ENCODE measurements at places on chromosomes 13 and 19. TPM values are rescaled to one million over a fixed set of nuclear protein-coding genes. Genes with fewer than 3 reads are reported as not detected.

Gene LACC1
- 6.4 TPM for total RNA-seq

Gene GAS6
- 302 TPM for total RNA-seq

Gene ZNF577
- total RNA-seq = 25.6 TPM

Gene NLRP7
- total RNA-seq = not detected

Gene CYP4F3
- total RNA-seq = 4.8 TPM

Gene LILRB4
- 5.5 TPM for total RNA-seq

Gene ZNF416
- total RNA-seq = 6.4 TPM

GRCh38 chr13:84946192-84946591 lies 853.0 kb downstream of the SLITRK6 start:
- no peak for DNase-seq

DNA sequence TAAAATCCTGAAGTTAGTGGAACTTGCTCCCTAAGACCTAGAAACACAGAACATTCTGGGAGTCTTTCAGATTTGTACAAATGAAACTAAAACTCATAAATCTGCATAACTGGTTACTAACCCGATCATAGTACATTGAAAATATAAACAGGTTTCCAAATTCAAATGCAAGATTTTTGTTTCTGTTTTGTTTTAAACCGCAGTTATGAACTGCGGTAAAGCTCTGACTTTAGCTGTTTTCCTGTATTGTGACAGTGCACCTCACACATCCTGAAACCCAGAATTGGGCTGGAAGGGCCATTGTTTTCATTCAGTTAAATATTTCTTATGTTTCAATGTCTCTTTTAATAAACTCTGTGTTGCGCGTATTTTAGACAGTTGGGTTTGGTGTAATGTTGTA lies 204.7 kb downstream of the SHISA2 start:
- no peak for DNase-seq

DNA sequence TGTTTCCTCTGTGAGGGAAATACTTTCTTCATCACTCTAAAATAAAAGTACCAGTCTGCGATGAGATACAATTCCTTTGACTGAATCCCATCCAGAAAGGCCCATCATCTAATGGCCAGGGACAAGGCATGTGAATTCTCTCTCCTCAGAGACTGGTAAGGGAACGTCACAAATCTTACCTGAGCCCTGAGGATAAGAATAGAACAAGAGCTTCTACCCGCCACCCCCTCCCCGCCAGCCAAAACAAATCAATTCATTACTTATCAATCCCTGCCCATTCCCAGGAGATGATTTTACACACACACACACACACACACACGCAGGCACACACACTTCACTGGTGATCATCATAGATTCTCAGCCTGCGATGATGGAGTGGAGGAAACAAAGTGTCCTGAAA lies 198.7 kb downstream of the DNAJC15 start:
- no peak for DNase-seq

DNA sequence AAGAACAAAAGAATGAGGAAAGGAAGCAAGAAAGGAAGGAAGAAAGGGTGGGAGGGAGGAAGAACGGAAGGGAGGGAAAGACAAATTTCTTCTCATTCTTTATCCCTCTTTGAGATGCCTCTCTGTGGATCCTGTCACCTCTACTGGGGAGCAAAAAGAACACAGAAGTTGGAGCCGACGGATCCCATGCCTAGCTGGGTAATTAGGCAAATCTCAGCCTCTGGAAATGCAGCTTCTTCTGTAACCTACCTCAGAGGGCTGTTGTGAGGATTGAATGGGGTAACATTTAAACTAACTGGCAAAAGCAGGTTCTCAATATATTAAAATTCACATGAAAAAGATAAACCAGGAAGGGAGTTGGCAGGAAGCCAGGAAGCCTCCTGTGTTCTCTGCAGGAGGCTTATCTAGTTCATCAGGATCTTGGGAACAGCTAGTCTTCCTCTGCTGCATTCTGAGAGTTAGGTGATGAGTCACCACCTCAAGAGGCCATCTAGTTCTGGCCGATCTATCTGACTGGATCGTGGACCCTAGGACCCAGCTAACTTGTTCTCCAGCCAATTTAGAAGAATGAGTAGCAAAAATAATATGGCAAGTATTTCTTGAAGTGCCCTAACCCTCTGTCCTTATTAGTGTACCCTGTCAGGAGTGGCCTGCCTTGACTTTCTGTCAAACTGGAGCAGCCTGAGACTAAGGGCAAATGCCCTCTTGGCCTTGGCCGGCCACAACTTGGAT lies 15.2 kb upstream of the CPB2 start:
- no peak for DNase-seq

DNA sequence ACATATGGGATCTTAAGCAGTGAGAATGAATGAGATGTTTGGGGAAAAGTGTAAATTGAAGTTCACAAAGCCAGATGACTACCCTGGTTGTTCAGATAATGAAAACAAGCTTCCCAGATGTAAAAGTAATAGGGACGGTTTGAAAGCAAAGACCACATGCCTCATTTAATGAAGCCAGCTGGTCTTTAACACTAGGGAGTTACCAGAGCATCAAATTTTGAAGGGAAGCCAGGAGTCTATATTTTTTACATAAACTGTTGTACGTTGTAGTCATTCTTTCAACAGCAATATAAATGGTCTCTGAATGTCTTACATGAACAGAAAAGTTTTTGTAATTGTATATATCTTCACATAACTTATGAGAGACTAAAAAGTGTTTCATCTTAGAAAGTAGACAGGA lies 2604.5 kb upstream of the PCDH20 start:
- no peak for DNase-seq

GRCh38 chr19:47309038-47309437 lies 623 bp upstream of the C5AR1 start:
- DNase-seq = no peak

- no peak for DNase-seq
Observed at GRCh38 chr13:34862716-34863115, 79.4 kb upstream of the NBEA start.

DNA sequence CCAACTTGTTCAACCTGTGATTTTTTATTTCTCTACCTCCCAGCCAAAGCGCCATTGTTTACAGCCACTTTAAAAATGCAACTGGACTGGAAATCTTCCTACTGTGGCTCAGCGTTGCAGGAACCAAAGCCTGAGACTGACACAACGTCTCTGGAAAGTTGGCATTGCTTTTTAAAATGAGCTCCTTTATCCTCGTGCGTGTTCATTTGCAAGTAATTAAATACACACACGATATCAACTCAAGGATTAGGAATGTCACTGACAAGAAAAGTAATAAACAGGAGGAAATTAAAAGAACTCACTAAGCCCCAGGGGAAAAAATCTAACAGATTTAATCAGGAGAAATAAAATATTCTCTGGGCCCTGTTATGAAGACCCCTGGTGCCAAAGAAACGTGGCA lies 184.6 kb upstream of the IRS2 start:
- no peak for DNase-seq

DNA sequence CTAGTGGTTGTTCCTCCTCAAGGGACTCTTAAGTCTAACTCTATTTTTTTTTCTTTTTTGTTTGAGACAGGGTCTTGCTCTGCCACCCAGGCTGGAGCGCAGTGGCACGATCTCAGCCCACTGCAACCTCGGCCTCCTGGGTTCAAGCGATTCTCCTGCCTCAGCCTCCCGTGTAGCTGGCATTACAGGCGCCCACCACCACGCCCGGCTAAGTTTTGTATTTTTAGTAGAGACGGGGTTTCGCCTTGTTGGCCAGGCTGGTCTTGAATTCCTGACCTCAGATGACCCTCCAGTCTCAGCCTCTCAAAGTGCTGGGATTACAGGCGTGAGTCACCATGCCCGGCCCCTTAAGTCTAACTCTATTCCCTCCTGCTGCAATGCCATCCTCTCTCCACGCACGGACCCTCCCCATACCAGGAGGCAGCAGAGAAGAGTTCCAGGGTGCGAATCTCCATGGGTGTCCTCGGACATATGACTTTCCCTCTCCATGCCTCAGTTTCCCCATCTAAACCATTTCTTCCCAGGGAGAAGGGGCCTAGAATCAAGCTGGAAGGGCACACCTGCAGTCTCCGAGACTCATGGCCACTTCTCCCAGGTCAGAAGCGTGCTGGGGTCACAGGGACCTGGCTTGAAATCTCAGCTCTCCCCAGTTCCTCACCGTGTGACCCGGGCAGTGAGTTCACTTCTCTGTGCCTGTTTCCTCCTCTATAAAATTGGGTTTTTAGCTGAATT lies 6.0 kb upstream of the BCL3 start:
- DNase-seq = no peak

- peak; percentile 26 for DNase-seq
Observed at GRCh38 chr13:113915786-113916329, 52.0 kb upstream of the GAS6 start.

DNA sequence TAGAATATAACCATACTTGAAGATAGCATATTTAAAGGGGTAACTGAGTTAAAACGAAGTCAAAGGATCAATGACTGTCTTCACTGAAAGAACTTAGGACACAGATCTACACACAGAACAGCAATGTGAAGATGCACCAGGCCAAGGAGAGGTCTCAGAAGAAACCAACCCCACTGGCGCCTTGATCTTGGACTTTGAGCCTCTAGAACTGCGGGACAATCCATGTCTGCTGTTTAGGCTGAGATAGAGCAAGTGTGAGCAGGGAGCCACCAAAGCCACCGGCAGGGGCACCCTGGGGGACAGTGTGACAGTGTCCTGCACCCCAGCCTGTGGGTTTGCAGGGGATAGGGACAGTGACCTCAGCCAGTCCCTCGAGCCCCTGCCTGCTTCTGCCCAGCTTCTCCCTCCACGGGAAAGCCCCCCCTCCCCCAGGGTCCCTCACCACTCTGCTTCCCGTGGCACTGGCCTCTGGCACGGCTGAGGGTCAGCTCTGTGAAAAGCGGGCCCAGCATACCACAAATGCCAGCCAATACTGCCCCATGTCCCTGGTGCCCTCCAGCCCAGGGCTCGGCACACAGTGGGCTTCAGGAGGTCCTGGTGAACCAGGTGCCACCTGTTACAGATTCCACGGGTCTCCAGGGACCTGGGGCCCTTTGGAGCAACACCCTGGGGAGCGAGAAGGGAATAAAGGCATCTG lies 40.8 kb downstream of the KLF2 start:
- DNase-seq = no peak

- no peak for DNase-seq
Observed at GRCh38 chr19:1967087-1967608, 26.2 kb downstream of the CSNK1G2 start.

DNA sequence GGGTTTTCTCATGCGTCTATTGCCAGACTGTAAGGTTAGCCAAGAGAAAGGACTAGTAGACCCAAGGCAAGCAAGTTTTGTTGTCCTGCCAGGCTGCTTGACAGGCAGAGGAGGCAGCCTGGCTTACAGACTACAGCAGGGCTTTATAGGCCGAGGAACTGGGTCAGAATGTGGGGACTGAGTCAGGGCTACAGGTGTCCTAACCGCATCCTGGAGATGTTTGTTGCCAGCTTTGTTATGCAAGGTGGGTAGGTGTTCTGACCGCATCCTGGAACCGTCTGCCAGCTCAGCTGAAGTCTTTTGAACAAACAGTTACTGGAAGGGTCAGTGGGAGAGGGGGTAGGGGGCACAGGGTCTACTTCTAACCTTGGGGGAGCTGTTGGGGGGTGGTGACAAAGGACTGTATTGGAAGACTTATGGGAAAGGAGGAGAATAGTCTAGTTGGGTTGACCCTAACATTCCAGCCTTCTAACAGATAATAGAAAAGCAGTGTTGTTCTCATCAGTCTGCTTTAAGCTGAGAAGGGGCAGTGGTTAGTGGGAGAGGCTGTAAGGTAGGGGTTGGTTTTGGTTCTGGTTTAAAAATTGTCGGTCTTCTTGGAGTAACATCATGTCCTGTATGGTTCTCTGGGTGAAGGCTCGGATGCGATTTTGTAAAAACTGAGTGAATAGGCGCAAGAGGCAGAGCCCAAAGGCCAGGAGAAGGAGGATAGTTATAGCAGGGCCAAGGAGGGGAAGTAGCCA lies 913.8 kb upstream of the SLITRK5 start:
- DNase-seq = no peak

GRCh38 chr13:77225946-77226345 lies 100.9 kb downstream of the MYCBP2 start:
- DNase-seq = no peak

GRCh38 chr13:100510208-100510957 lies 78.2 kb downstream of the GGACT start:
- no peak for DNase-seq

GRCh38 chr13:75410207-75410606 lies 71.8 kb downstream of the TBC1D4 start:
- DNase-seq = no peak

- no peak for DNase-seq
Observed at GRCh38 chr19:50309396-50310125, 19.6 kb downstream of the KCNC3 start.

DNA sequence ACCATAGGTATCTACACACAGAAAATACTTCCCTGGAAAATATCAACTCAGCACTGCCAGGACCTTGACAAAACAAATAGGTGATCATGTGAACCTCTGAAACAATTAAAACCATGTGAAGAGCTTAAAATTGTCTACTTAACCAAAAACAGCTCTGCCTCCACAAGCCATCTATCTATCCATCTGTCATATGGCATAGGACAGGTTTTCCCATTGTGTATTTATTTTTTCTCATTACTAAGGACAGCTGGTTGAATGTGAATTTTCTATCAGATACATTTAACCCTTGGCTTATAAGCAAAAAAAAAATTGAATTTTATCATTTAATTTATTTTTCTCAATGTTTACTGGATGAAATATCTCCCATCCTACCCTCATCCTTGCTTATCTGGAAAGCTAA lies 279.5 kb downstream of the PCDH9 start:
- DNase-seq = no peak

DNA sequence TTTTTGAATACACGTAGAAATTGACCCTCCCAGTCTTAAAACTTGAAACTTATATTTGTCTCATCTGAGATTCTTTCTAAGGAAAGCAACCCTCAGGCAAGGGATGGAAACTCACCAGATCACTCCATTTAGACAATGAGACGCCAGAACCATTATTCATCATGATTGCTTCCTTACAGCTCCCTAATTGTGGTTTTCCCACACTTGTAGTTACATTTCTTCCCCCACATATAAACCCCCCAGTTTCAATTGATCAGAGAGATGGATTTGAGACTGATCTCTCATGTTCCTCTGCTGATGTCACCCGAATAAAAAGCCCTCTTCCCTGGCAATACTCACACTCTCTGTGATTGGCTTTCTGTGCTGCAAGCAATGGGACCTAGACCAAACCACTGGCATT lies 197.9 kb upstream of the STARD13 start:
- DNase-seq = no peak

DNA sequence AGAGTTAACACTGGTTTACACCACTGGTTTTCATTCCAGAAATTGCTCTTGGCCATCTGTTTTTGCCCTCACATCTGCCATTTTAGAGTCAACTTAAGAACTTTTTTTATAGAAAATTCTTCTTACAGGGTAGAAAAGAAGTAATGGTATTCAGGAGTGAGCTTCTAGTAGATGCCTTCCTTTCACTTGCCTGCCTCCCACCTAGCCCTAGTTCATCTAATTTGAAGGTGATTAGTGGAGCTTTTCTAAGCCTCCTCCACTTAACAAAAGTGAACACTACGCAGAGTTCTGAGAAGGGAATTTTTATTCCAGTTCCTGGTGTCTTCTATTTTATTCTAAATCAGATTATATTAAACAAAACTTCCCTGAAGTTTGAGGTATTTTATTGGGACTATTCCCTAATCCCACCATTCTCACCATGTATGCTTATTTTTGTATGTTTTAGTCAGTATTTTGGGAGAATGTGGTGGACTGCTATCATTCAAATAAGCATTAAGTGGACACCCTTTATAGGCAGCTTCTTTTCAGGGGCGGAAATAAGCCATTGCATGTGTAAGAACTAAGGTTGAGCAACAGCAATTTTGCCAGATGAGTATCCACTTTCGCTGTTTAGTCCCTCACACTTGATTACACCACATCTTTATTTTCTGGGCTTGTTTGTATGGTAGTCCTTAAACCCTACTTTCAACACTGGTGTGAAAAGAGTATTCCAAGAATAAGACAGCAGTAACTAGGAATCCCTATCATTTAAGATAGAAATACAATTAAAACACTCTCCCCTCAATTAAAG lies 156.9 kb downstream of the ENOX1 start:
- no peak for DNase-seq

Data from sciatic nerve (tissue), 2 donors.